Activated T-helper 2 cell treated with anti-CD3 and anti-CD28 coated beads, Interferon-gamma antibody, Interleukin-2, Interleukin-4, amounts not matched to agents 10 μg/mL and 5 μg/mL and 100 μg/mL, durations not matched to agents 14 hours and 24 hours and 36 hours (primary cell): ENCODE measurements at places on chromosomes 3 and 15.
A peak's percentile ranks its signal among the peaks of the same experiment; 100 is the strongest.

DNA sequence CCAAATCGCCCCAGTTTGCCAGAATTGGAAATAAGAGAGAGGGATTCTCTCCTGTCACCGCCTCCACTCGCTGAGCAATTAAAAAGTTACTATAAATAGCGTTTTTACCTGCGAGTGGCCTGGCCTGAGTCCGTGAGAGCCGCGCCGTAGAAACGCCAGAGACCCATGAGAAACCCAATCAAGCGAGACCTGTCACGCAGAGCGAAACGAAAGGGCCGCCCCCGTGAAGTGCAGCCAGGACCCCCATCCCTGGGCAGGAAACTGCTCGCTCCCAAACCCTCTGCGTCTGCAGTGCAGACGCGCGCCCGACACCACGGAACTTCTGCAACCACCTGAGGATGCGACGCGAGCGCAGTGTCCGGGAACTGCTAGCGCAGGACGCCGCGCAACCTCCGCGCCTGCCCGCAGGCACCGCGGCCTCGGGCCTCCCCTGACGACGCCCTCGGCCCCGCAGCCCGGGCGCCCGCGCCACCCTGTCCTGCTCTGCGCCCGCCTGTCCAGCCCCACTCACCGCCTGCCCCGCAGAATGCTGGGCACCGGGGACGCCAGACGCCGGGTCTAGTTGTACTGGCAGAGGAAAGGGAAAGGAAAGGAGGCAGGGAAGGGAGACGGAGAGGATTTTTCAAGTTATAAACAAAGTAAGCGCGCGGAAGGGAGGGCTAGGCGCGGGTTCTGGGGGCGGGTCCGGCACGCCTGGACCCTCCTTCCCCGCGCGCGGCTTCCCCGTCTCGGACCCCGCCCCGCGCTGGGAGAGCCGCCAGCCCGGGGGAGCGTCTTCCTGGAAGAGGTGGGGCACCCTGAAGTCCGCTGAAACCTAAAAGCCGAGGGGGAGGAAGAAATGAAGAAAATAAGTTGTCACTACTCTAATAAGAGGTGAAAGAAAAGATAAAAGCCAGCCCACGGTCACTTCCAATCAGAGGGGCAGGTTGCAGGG, at the start of gene PLSCR4:
TSS of gene PLSCR4 (minus strand) at position 657 of the 934 bp plus-strand sequence. CDS start 29,034 bp downstream, outside the sequence.
- no peak for DNase-seq
- no peaks in the 10 kb centered on the region for H3K36me3 ChIP-seq
- peak within 1 kb of the TSS; percentile 72 for H3K4me3 ChIP-seq
- peaks cover 7% of the 10 kb centered on the region for H3K4me1 ChIP-seq
- H3K27ac ChIP-seq = no peak within 1 kb of the TSS
- peaks cover 45% of the 10 kb centered on the region for H3K27me3 ChIP-seq

DNA sequence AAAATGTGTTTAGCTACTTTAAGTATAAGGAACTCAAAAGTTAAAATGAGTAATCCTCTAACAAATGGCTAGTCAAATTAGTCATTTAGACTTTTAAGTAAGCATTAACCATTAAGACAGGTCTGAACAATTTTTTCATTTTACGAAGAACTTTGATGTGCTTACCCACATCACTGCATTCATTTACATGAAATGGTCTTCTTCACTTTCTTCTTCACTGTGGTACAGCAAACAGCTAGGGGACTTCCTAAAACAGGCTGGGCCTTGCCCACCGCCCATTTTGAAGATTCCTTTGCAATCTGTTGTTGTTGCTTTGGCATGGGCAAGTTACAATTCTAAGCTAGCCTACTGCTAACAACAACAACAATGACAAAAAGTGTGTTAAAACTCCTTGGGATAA, 67.4 kb downstream of the CBLB start:
- H3K4me3 ChIP-seq = no peak overlapping the region
- H3K36me3 ChIP-seq = peaks cover 79% of the 10 kb centered on the region
- H3K27ac ChIP-seq = peak overlapping the region; percentile 43

DNA sequence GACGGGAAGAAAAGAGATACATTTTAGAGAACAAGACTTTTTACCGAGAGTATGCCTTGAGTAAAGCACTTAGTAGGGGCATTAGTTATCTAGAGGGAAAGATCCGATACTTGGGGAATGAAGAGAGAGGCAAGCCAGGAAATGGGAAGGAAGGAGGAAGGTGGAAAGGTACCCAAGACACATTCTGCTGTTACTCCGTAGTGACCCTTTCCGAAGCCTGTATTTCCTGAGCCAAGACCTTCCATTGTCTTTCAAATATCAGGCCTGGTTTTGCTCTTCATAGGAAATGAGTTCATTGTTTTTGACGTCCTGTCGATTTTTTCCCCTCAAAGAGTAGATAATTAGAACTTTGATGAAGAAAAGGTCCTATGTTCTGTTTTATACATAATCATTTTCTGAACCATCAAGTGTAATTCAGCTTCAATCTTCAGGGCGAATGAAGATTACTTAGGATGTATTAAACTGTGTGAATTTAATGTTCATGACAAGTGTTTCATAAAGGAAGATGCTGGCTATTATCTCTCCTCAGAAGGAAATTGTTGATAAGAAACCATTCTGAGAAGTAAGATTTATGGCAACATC, 95.7 kb downstream of the PPM1L start:
- no peak overlapping the region for H3K4me3 ChIP-seq
- no peaks in the 10 kb centered on the region for H3K36me3 ChIP-seq
- H3K4me1 ChIP-seq = no peaks in the 10 kb centered on the region
- no peak for DNase-seq
- peaks cover 5% of the 10 kb centered on the region for H3K27me3 ChIP-seq
- no peak overlapping the region for H3K27ac ChIP-seq

- H3K27me3 ChIP-seq = peaks cover 1% of the 10 kb centered on the region
- no peak overlapping the region for H3K27ac ChIP-seq
- no peak overlapping the region for H3K4me3 ChIP-seq
- no peak for DNase-seq
Measured at GRCh38 chr15:95812491-95812890, 518.0 kb upstream of the NR2F2 start.

DNA sequence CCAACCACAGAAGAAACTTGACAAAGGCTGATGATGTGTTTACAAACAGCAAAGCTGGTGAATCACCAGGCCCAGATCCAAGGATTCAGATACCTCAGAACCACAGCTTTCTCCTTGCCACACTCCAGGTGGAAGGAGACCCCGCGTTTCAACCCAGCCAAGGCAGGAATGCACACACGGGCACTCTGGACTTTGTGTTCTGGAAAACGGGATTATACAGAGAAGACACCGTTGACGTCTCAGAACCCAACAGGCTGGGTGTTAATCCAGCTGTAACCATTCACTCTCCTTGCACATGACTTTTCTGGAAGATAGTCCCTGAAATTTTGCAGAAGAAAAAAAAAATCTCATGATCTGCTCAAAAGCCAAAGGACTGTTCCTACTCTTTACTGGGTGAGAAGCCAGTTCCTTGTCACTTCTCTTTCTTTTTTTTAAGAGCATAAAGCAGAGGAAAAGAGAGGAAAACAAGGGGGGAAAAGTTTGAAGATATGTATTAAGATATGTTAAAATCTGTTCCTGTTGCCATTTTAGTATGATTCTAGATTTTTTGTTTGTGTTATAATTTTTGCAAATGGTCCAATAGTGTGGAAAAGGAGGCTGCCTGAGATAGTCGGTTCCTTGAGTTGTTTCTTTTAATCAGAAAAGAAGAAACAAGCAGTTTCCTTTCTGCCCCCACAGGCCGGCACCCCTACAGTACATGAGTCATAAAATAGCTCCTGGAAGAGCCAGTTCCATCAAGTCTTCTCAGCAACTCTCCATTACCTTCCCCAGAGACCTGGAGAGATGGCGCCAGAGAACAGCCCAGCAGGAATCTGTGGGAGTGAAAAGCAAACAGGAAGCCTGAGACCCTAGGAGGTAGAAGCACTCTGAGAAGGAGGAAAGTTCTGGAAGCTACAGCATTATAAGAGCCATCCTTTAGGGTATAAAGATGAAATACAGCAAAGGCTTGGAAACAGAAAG, 73.1 kb downstream of the RORA start:
- H3K36me3 ChIP-seq = no peaks in the 10 kb centered on the region
- no peak overlapping the region for H3K27ac ChIP-seq
- no peak overlapping the region for H3K4me3 ChIP-seq
- DNase-seq = no peak

DNA sequence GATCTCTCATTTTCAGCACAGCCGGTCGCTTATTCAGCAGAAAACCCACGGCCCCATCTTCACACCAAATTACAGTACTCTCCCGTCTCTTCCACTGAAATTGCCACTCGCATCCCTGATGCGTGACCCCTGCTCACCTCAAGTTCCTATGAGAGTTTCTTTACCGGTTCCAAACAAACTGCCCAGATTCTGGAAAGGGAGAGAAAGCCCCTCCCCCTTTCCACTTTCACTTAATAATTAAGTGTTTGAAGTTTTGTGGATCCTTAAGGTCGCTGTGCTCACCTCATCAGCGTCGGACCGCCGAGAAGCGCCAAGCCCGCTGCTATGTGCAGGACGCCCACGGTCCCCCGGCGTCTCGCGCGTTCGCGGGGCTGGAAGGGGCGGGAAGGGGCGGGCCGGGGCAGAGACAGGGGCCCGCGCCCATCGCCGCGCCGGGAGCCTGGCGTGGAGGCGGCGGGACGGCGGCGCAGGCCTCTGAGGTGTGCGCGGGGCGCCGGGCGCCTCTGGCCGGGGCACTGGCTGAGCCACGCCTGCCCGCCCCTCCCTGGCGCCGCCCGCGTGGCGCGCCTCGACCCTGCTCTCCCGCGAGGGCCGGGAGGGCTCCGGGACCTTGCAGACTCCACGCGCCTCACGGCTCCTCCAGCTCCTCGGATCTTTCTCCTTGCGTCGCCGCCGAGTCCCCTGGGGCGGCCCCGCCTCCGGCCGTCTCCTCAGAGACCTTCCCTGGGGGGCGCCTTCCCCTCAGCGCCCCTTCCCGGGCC, at the start of gene GPR156:
TSS of gene GPR156 (minus strand) at position 476 of the 761 bp plus-strand sequence. CDS start 41,124 bp downstream, outside the sequence.
- H3K27ac ChIP-seq = no peak within 1 kb of the TSS
- no peak for DNase-seq
- no peaks in the 10 kb centered on the region for H3K4me1 ChIP-seq
- no peaks in the 10 kb centered on the region for H3K36me3 ChIP-seq
- H3K4me3 ChIP-seq = no peak within 1 kb of the TSS

DNA sequence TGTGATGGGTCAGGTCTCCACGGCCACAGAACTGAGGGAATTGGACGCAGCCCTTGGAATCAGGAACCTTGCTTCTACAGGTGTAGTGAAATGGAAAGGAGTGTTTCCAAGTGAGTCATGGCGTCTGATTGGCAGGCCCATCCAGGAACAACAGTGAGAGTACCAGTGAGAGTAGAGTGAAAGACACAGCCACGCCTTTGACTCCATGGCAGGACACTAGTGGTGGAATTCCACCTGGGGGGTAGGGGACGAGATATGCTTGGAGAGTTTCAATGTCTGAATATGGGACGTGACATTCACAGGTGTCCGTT, 3.0 kb upstream of the SLC28A1 start:
- H3K36me3 ChIP-seq = no peaks in the 10 kb centered on the region
- no peak for DNase-seq
- no peak overlapping the region for H3K4me3 ChIP-seq
- no peaks in the 10 kb centered on the region for H3K27me3 ChIP-seq

DNA sequence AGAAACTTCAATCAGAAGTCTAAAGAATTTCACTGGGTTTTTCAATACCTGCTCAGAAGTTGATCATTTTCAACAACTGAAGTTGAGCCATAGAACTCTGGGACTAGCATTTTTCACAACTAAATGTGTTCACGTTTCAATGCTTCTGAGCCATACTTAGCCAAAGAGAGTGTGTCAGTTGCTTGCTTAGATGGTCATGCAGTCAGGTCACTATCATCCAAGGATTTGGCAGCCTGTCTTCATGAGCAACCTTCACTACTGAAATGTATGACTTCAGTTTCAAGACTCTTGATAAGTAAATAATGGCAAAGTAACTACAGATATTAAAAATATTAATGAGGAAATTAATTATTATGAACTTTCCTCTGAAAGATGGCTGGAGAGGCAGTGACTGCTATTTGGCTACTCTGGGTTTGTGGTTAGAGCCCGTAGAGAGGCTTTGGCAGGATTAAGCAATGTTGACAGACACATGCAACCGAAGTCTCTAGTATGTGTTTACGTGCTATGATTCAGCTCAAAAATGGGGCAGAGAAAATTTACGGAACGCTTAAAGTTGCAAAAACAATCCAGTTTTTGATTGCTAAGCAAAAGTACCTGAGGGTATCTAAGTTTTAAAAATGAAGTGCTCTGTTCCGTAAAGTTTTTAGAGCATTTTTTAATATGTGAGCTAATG, 133.8 kb downstream of the GMNC start:
- peaks cover 6% of the 10 kb centered on the region for H3K4me1 ChIP-seq
- H3K27ac ChIP-seq = no peak overlapping the region
- H3K27me3 ChIP-seq = peaks cover 8% of the 10 kb centered on the region
- no peaks in the 10 kb centered on the region for H3K36me3 ChIP-seq

DNA sequence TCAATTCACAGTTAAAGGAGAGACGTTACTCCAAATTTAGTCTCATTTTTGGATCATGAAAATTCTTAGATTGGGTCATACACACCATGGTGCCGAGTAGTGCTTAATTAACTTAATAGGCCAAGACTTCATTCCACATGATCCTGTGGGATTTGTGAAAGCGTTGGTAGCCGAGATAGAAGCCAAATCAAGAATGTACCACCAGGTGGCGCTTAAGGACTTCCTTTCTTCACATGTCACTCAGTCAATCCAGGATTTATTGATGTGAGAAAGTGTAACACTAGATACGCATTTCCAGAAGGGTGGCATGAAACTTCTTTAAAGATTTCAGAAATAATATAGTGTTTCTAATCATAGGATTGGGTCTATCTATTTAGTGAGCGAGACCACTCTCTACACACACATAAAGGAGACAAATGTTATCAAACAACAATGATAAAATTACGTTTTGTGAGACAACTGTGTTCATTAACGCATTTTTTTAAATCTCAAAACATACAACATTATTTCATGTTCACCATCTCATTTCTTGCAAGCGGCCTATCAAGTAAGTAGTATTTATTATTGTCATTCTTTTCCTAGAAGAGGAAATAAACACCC, 436.1 kb downstream of the CHL1 start:
- H3K27ac ChIP-seq = no peak overlapping the region
- no peak overlapping the region for H3K4me3 ChIP-seq
- no peak for DNase-seq
- H3K27me3 ChIP-seq = no peaks in the 10 kb centered on the region
- H3K4me1 ChIP-seq = no peaks in the 10 kb centered on the region

- peaks cover 11% of the 10 kb centered on the region for H3K4me1 ChIP-seq
- H3K27ac ChIP-seq = no peak overlapping the region
- peaks cover 8% of the 10 kb centered on the region for H3K27me3 ChIP-seq
- DNase-seq = no peak
- H3K4me3 ChIP-seq = no peak overlapping the region
Measured at GRCh38 chr3:172848910-172849309, 98.4 kb downstream of the ECT2 start.

- H3K27ac ChIP-seq = no peak overlapping the region
- DNase-seq = no peak
- no peak overlapping the region for H3K4me3 ChIP-seq
- H3K27me3 ChIP-seq = no peaks in the 10 kb centered on the region
Measured at GRCh38 chr15:88982304-88982945, 69.2 kb upstream of the MFGE8 start.
